ENCODE measurements at places on chromosomes 12 and 14.
A peak's percentile ranks its signal among the peaks of the same experiment; 100 is the strongest.

- DNase-seq = no peak
These were observed 68.0 kb upstream of the AMIGO2 start for GRCh38 chr12:47147739-47148138.

DNA sequence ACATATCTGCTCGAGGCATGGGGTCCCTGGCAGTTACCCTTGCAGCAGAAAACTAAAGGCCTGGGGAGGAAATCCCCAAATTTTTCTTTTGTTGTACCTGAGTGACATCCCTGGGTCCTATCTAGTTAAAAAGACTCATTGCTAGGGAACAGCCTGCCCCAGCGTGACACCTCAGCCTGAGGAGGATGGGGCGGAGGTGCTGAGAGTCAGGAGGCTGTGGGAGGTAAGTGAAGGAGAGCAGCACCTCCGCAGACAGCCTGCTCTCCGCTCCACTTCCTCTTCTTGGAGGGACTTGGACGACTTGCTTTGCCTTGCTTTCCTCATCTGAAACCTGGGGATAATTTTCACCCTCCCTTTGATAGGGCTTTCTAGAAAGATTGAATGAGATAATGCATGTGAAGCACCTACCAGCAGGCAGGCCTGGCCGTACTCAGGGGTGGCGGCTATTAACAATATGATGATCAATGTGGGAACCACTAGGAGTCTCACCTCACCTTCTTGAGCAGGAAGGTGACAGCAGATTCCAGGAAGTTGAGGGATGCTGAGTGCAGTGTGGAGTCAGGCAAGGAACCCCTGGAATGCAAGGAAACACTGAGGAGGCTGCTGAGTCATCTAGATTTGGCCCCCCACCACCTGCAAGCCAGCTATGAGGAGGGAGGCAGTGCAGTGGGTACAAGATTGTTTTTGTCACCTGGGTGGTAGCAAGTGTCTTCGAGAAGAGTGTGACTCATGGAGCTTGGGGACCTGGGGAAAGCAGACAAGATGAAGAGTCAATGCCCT lies 23.2 kb downstream of the UBE3B start:
- no peak for DNase-seq

DNA sequence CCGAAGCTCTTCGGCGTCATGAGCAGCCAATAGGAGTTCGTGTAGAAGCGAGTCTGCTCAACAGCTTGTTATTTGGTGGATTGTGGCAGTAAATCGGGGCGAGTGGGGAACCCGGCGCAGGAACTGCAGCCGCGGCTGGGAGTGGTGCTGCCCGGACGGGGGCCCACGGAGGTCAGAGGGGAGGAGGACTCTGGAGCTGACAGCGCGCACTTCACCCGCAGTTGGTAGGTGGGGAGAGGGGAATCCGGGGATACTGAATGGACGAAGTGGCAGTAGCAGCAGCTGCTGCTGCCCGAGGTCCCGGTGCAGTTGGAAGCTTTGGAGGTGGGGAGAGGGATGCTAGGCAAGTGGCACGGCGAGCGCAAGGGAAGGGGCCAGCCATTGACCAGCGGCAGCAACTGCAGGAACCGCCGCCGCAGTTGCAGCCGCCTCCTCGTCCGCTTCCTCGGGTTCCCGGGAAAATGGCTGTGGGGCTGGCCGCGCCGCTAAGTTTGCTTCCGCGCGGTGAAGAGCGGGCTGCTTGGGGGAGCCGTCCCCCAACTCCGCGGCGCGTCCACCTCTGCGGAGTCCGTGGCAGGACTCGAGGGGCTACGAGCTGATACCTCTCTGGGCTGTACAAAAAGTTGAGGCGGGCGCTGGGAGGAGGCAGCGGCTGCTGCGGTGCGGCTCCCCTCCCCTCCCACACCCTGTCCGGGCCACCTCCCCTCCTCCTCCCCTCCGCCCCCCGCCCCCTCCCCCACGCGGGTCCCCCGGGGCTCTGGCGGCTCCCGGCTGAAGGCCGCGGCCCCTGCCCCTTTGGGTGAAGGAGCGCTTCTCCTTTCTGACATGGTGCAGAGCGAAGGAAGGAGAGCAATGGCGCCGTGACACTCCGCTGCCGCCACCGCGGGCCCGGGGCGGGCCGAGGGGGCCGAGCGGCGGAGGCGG lies at the start of gene ARID4A:
Gene ARID4A, plus strand, starts transcription at position 79 of the 924 bp plus-strand sequence. CDS start 1,300 bp downstream, outside the sequence.
- no peak for DNase-seq

- no peak for DNase-seq
These were observed 13.1 kb upstream of the ABCD2 start for GRCh38 chr12:39632670-39633069.

GRCh38 chr12:89923091-89923490 lies 214.5 kb upstream of the ATP2B1 start:
- DNase-seq = no peak

DNA sequence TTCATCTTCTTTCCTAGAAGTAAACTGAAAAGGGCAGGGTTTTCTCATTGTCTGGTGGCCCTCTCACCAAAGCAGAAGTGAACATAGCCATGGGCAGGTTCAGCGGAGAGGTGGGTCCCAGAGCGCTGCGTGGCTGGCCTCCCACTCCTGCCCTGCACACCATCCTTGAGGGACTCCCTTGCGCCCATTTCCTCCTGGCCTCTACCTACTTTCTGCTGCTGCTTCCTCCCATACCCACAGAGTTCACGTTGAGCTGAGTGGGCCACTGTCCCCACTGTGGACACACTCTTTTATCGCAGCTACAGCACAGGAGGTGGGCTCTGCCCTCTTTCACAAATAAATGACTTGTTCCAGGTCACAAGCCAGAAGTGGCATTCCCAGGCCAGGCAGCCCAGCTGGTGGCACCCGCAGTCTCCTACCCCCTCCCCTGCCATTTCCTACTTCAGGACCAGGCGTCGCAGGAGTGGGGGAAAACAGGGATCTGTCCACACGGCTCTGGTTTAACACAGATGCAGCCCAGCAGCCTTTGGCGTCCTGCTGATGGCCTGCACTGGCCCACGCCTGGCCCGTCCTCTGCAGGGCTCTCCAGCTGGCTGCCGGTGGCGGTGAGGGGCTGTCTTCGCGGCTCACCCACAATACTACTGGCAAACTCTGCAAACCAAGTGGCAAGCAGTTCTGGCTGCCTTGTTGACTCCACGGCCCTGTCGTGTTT lies 4.9 kb downstream of the SIVA1 start:
- no peak for DNase-seq

GRCh38 chr12:115871714-115872113 lies 405.8 kb downstream of the MED13L start:
- peak; percentile 58 for DNase-seq

- no peak for DNase-seq
These were observed 1.7 kb upstream of the NKX2-8 start for GRCh38 chr14:36583893-36584811.

GRCh38 chr14:38205949-38206665 lies 1.6 kb upstream of the SSTR1 start:
- no peak for DNase-seq

- no peak for DNase-seq
These were observed 37.2 kb upstream of the FICD start for GRCh38 chr12:108477881-108478259.

- DNase-seq = no peak
These were observed 113.3 kb downstream of the PTGER2 start for GRCh38 chr14:52427460-52427859.

GRCh38 chr14:81303258-81303935 lies 82.6 kb upstream of the GTF2A1 start:
- DNase-seq = peak; percentile 23

GRCh38 chr12:87585882-87586557 lies 443.2 kb downstream of the C12orf50 start:
- DNase-seq = no peak

DNA sequence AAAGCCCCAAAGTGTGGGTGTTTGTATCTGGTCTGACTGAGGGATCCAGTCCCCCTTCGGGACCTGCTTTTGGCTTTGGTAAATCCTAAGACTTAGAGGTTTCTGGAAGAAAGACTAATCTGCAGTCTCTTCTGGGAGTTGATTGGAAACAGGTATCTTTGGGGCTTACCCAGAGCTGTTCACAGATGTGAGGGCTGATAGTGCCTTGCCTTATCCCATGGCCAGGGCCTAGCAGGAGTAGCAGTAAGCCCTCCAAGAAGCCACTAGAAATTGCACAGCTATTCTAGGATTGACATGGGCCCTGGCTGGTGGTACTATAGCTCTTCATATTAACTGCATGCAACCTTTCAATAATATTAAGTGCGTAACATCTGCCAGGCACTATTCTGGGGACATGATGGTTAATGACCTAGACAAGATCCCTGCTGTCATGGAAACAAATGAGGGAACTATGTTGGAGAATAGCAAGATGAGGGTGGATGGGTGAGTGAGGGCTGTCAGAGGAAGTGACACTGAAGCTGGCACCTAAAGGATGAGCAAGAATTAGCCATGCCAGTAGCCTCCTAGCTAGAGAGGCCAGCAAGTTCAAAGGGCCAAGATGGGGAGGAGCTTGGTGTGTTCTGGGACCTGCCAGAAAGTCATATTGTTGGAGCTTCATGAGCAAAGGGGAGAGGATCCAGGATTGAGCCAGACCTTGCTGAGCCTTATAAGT lies 71.7 kb downstream of the CRADD start:
- DNase-seq = no peak

DNA sequence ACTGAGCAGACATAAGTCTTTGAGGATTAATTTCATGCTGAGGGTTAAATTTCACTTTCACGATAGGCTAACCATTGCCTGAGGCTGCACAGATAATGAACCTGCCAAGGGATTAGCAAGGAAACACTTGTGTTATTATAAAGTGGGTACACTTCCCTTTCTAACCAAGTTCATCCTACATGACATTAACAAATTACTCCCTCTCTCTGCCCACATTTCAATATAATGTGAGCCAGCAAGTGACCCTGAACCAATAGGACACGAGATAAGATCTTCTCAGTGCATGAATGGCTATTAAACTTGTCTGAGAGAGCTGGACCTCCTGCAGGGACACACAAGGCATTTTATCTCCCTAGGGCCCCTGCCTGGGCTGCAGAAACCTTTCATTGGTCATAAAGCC lies 173.5 kb downstream of the PAX9 start:
- DNase-seq = peak; percentile 91

GRCh38 chr12:44846826-44847225 lies 29.3 kb downstream of the NELL2 start:
- no peak for DNase-seq

- DNase-seq = peak; percentile 69
These were observed 3.3 kb upstream of the SLC4A8 start for GRCh38 chr12:51421266-51421884.

DNA sequence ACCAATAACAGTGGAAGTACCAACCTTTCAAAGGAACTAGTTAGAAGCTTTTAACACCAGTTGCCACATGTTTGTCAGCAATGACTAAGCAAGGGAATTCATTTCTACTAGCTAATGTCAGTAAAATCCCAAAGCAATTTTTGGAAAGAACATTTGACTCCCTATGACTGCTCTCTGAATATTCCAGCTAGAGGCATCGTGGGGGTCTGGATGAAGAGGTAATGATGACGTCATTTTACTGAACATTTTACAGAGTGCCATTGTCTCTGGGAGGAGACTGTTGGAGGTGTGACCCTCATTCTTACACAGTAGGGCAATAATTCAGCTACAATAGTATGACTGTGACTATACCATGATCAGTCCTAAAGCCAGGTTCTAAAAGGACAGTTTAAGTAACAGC lies 204.8 kb downstream of the ITPR2 start:
- no peak for DNase-seq

DNA sequence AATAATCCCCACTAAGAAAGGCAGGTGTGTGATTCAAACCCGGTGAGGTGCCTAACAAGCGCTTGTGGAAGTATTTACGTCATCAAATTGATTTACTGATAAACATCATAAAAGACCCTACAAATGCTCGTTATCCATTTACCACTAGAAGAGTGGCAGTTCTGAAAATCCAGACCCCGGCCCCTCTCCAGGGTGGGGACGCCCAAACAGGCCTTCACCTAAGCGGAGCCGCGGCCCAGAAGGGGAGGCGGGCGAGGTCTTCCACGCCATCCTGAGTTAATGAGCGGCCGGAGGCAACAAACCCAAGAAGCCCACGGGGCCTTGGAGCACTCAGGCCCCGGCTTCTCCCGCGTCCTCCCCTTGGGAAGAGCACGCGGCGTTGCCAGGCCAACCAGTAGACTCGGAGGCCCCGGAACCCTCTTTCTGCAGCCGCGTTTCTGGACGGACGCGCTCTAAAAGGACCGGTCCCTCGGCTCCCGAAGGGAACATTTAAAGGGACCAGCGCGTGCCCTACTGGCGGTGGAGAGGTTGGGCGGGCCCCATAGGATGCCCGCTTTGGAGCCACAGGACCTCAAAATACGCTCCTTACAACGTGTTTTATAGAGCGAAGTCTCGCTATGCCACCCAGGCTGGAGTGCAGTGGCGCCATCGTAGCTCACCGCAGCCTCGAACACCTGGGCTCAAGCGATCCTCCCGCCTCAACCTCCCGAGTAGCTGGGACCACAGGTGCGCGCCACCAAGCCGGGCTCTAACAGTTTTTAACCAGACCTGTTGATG lies 3.5 kb downstream of the PTPN21 start:
- peak; percentile 34 for DNase-seq

DNA sequence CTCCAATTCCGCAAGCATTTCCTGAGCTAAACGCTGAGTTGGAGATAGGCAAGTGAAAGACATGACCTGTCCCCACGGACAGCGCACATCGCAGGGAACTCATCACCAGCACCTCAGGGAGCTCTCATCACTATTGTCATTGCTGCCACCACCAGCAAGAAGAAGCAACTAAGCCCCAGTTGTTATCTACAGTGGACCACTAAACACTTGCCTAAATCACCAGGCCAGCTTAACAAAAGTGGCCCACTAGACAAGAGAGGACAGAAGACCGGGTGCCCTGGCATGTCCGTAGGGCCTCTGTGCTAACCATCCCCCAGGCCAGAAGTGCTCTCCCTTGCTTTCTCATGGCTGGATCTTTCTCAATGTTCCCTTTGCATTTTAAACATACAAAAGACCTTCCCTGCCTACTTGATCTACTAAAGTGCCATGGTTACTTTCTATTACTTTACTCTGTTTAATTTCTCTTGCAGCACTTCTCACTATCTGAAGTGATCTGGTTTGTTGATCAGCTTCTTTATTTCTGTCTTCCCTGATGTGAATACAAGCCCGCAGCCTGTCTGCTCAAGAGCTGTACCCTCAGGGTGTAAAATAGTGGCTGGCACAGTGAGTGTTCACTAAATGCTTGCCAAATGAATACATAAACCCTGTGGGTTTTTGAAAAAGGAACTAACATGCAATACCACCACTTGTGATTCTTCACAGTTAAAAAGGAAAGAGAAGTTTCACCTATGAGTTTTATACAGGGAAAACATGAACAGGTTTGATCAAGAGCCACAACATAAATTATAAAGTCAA lies 60.9 kb upstream of the RFLNA start:
- no peak for DNase-seq

DNA sequence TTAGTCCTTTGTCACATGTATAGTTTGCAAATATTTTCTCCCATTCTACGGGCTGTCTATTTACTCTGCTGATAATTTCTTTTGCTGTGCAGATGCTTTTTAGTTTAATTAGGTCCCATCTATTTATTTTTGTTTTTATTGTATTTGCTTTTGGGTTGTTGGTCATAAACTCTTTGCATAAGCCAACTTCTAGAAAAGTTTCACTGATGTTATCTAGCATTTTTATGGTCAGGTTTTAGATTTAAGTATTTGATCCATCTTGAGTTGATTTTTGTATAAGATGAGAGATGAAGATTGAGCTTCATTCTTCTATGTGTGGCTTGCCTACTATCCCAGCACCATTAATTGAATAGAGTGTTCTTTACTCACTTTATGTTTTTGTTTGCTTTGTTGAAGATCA lies 1008.4 kb upstream of the ATXN7L3B start:
- DNase-seq = no peak
